ENCODE measurements at places on chromosomes 5 and 9. TPM values are rescaled to one million over a fixed set of nuclear protein-coding genes. Genes with fewer than 3 reads are reported as not detected.

The TUSC1 gene
- 5.1 TPM for total RNA-seq

The SLC1A3 gene
- total RNA-seq, result 7.9 TPM

The MARCOL gene
- total RNA-seq, result not detected

The FCN2 gene
- not detected for total RNA-seq

The NSG2 gene
- total RNA-seq, result not detected

The PCDHB14 gene
- 6.3 TPM for total RNA-seq

The PAEP gene
- not detected for total RNA-seq

The SHISAL2B gene
- total RNA-seq, result not detected

The BAAT gene
- 18.6 TPM for total RNA-seq

The SLC9A3 gene
- total RNA-seq, result 1.1 TPM

The WDR38 gene
- total RNA-seq, result not detected

The INSL6 gene
- total RNA-seq, result not detected

The FOXD4L6 gene
- total RNA-seq, result 0.28 TPM

The ZDHHC11 gene
- total RNA-seq, result 53.7 TPM

The CDC20B gene
- not detected for total RNA-seq

The TXNDC8 gene
- total RNA-seq, result not detected

The RLN1 gene
- total RNA-seq, result not detected

The NMUR2 gene
- 178 TPM for total RNA-seq

The OR1Q1 gene
- not detected for total RNA-seq

The GDNF gene
- not detected for total RNA-seq

The ARHGEF28 gene
- 92.0 TPM for total RNA-seq

The ANXA2R gene
- total RNA-seq, result 8.0 TPM

The MCC gene
- total RNA-seq, result 3.6 TPM

The EGR1 gene
- total RNA-seq, result 97.0 TPM

The ROR2 gene
- not detected for total RNA-seq

The GARIN3 gene
- total RNA-seq, result not detected

The CCL27 gene
- total RNA-seq, result not detected

The SLC36A3 gene
- not detected for total RNA-seq

The BTNL8 gene
- not detected for total RNA-seq

The IFNK gene
- not detected for total RNA-seq

The ESM1 gene
- not detected for total RNA-seq

The C1QTNF3 gene
- total RNA-seq, result 2.1 TPM

The PIP5KL1 gene
- total RNA-seq, result 0.17 TPM

The CNTFR gene
- not detected for total RNA-seq

The KCNV2 gene
- not detected for total RNA-seq

The PCDHB6 gene
- total RNA-seq, result not detected

The SPINK7 gene
- not detected for total RNA-seq

The SMIM33 gene
- not detected for total RNA-seq

The PCDHGC5 gene
- total RNA-seq, result 1.5 TPM

The FLT4 gene
- not detected for total RNA-seq

The TMEM215 gene
- total RNA-seq, result not detected

The TRIM14 gene
- 54.0 TPM for total RNA-seq

The PGM5 gene
- 0.87 TPM for total RNA-seq

The KIF4B gene
- not detected for total RNA-seq

The PDE6A gene
- not detected for total RNA-seq

The ARID3C gene
- not detected for total RNA-seq

The ARL14EPL gene
- total RNA-seq, result 0.66 TPM

The IFNA2 gene
- not detected for total RNA-seq

The BTNL9 gene
- total RNA-seq, result 5.0 TPM

The NR6A1 gene
- total RNA-seq, result 5.9 TPM

The PCDHA3 gene
- total RNA-seq, result 0.10 TPM

The ANKRD31 gene
- 1.5 TPM for total RNA-seq

The FOXD4L3 gene
- total RNA-seq, result 1.2 TPM
